Stimulated activated CD8-positive, alpha-beta memory T cell treated with anti-CD3 and anti-CD28 coated beads, Interleukin-12 subunit alpha, Interleukin-12 subunit beta, amount 100 ng/mL, for 4 hours (primary cell): ENCODE measurements at places on chromosomes 4 and X.

DNA sequence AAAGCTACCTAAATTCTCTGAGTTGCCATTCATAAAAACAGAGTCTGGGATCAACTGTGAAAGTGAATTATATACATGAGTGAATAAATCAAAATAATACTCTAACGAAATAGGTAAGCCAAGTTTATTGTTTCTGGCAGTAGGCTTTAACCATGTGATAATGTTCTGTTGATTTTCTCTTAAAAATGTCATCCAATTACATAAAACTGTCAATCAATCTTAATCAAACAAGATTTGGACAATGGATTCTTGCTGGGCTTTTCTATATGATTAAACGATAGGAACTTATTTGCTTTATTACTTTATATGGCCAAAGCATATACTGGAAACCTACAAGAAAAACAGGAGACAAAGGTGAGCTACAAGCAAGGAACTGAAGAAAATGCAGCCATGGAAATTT, 148.8 kb downstream of the INPP4B start:
- DNase-seq = no peak

GRCh38 chr4:108567831-108568230, 52.5 kb upstream of the RPL34 start:
- no peak for DNase-seq

- peak; percentile 77 for DNase-seq
These were observed 255 bp upstream of the CNOT6L start for GRCh38 chr4:77819404-77819842.

DNA sequence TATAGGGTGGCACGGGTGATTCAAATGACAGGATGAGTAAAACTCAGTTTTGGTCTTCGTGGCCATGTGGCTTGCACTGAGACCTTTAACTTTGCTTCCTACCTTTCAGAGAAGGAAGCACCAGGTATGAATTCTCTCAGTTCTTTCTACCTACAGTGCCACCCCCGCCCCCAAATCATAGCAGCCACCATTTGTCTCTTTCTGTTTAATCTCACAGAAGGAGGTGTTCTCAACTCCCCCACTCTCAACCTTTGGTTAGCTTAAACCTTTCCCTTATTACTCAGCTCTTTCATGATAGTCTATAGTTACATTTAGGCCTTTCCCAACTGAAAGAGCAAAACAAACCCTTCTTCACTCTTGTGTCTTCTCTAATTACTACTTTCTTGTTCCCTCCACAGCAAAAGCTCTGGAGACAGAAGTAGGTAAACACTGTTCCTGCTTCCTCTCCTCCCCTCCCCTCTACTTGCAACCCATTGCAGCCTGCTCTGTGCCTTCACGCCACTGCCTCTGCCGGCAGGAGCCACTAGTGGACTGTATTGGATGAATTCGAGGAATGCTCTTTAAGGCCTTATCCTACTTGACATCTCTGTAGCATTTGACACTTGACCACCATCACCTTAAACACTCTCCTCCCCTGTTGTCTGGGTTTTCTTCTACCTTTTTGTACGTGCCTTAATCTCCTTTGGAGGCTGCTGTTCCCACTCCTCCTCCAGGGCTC, 123.7 kb downstream of the AFF1 start:
- peak; percentile 20 for DNase-seq

DNA sequence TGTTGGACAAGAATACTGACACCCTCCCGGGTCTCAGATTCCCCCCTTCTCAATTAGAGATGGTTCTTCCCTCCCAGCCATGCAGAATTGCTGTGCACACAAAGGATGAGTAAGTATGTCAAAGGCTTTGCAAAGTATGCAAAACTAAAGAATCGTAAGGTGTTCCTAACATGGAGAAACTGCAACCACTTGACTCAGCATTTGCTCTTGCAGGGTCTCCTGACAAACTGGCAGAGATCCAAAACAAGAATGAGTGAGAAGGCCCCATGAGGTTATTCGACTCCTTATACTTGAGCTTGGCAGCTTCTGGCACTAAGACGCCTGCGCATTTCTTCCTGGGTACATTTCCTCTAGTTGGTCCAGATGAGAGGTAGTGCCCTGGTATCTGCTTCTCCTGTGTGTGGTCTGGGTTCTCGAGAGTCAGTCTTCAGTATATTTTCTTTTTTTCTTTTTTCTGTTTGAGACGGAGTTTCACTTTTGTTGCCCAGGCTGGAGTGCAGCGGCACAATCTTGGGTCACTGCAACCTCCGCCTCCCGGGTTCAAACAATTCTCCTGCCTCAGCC, 8.2 kb downstream of the FAM184B start:
- no peak for DNase-seq

DNA sequence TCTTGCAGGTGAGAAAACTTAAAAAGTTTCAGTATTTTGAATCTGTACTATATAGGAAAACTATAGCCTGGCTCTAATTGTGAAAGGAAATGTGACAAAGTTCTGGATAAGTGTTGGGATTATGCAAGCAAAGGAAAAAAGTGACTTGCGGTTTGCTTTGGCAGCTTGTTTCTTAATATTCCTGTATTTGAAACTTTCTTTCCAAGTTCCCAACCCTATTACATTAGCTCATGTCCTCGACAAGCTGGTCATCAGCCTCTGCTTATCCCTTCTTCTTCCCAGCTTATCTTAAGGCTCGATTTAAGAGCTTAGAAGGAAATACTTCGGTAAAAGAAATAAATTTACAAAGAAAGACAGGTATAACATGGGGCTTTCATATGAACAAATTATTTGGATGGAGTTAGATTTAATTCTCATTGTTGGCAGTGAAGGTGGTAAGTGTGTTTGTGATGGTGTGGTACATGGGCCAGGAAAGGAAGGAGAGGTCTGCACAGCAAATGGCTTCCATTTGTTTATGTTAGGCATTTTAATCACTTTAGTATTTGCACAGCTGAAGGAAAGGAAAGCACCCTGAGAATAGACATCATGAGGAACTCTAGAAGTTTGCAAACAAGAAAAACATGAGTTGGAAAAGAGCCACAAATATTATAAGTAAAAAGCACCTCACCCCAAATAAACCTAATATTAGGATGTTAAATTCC, 5.1 kb upstream of the MYOZ2 start:
- DNase-seq = no peak

DNA sequence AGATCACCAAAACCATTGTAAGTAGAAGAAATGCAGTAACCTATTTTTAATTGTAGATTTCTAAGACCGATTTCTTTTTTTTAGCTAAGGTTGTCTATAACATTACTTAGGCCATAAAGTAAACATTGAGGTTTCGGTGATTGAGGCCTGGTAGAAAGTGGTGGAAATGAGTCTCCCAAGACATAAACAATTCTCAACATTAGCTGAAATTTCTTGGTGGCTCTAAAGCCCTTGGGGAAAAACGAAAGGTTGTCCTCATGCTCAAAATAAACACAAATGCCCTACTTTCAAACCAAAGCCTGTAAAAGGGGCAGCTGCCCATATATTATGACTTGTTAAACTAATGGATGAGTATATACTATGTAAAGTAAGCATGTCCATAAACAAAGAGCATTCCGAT, 98.8 kb downstream of the SCFD2 start:
- DNase-seq = no peak

GRCh38 chrX:152480269-152481212, 29.4 kb upstream of the GABRA3 start:
- no peak for DNase-seq

GRCh38 chr4:132114885-132115284, 1034.2 kb upstream of the PCDH10 start:
- DNase-seq = no peak

DNA sequence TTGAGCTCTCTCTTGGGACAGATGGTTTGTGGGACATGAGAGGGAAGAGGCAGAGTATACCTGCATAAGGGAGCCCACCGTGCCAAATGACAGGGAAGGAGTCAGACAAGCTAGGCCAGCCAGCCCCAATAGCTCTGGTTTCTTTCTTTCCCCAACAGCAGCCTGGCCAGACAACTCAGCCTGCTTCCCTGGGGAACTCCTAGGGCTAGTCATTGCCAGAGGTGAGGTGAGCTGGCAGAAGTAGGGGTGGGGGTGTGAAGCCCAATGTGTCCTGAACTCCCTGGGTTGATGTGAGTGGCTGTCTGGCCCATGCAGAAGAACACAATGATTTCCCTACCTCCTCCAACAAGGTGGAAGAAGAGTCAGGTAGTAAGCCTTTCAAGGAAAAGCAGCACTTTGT, 135.5 kb downstream of the AMMECR1 start:
- DNase-seq = no peak

DNA sequence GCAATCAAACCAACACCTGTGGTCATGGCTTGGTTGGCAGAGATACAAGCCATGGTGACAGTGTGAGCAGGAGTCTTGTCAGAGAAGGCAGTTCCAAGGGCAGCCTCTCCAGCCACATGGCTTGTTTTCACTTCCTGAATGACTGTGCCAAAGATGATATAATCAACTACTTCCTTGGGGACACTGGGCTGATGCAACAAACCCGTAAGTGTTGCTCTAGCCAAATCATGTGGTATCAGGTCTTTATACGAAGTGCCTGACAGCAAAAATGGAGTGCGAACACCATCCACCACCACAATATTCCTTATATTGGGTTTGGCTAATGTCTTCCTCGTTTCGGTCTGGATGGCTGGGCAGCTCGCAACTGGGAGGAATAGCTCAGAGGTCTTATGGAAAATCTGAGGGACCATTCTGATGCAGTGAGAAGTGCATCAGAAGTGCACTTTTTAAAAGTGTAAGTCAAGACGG, 922.0 kb downstream of the NLGN4X start:
- DNase-seq = no peak

GRCh38 chr4:151725087-151725486, 35.7 kb downstream of the GATB start:
- no peak for DNase-seq

DNA sequence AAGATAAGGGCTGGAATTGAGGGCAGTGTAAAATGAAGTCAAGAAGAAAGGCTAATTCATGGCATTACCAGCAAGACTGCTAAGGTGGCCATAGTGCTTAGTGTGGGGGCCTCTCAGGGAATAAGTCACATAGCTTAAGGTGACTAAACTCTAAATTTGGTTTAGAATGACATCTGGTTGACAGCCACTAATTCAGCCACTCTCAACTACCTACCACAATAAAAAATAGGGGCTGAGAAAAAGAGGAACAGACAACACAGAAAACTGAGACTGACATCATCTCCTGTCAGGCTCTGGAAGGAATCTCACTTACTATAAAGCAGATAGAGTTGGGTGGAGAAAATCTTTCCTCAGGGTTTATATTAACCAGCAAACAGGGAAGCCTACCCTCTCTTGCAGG, 96.9 kb downstream of the CHRDL1 start:
- DNase-seq = no peak

DNA sequence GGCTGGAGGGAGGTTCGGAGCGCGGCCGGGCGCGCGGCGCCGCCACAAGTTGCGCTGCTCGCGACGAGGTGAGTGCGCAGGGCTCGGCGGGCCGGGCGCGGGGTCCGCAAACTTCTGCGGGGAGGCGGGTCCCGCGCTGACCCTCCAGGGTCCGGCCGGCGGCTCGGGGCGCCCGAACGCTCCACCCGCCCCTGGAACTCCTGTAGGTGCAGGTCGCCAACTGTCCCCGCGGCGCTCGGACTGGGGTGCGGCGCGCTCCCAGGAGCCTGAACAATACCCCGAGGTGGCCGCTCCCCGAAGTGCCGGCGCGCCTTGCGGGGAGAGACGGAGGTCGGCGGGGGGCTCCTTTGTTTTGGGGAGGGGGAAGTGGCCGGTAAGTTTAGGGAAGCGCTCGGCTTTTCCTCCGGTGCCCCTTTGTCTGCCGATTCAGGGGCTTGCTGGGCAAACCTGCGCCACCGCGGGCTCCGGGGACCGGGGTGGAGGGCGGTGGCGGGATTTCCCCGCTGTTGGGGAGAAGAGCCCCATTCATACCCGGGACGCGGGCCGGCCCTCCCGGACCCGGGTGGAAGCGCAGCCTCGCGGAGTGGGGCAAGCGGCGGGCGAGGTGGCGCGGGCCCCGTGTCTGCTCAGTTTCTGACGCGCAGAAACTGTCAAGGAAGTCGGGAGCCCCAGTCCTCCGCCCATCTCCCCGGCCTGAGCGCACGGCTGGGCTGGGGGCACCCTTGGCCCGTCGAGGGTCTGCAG, 694 bp downstream of the TBL1X start:
- peak; percentile 12 for DNase-seq

DNA sequence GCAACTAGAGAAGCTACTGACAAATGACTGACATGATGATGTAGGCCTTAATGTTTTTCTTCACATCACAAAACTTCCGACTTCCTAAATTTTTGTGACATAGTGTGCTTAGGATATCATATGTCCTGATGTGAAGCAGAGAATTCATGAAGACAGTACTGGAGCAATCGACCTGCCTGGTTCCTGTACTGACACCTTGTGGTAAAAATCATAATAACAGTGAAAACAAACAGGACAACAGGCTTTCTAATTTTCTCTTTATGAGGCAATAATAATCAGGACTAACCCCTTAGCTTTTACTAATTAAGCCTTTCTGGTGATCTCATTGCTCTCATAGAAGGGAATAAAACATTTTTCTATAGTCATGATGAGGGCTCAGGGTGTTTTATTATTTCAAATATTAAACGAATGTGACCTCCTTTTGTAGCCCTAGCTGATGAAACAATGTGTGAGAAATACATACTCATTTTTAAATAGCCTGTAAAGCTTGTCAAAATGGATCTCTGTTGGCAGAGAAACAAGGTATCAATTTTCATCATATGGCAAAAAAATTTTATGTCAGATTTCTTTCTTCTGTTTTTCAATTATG, 158.4 kb downstream of the TENT5D start:
- DNase-seq = no peak

DNA sequence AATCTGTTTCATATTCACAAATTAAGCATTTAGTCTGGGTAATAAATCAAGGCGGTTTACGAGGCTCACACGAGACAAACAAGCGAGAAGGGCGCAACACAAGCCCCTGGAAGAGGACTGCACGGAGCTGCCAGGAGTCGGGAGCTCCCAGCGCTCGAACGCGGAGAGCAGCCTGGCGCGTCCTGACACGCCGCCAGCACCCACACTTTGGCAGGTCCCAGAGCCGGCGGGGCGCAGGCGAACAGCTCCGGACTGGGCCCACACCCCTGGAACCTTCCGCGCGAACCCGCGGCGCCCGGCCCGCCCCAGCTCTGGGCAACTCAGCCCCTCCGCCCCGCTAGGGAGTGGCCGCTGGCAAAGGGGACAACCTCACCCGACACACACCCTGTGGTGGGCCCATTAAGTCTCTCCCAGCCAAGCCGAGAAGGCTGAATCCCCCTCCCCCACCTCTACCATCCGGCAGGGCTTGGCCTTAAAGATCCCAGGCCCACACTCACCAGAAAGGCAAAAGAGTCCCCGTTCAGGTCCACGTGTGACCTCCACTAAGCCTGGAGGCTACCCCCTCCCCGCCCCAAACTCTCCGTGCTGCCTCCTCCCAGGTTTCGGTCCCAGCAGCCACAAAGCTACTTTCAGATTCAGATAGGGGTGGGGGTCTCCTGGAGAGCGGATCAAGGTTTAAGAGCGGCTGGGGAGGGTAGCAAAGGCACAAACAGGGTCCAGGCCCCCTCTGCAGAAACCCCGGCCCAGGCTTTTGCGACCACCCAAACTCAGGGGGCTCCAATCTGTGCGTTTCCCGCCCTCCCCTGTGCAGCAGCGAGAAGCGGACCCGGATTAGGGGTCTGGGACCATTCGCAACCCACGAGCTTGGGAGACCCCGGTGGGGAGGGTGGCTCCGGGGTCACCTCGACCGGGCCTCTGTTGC, 47.5 kb upstream of the BCOR start:
- DNase-seq = no peak

- DNase-seq = no peak
These were observed 88.4 kb upstream of the NKX1-1 start for GRCh38 chr4:1494416-1495315.
